Cardiac muscle cell (in vitro differentiated cells and primary cell): ENCODE measurements at places on chromosomes 3 and 15. TPM values are rescaled to one million over a fixed set of nuclear protein-coding genes. Genes with fewer than 3 reads are reported as not detected.

Gene FBXO40
- polyA plus RNA-seq: 6.5 and 10.3 TPM in 2 replicates

Gene CYP1A2
- not detected in 2 replicates for polyA plus RNA-seq

Gene FAM174B
- 22.0 and 30.2 TPM in 2 replicates for polyA plus RNA-seq

Gene BNC1
- polyA plus RNA-seq: 3.3 and 6.4 TPM in 2 replicates

Gene GPR149
- polyA plus RNA-seq: not detected in 2 replicates

Gene ARL6IP5
- 235 and 247 TPM in 2 replicates for polyA plus RNA-seq

GRCh38 chr3:11424277-11424676, 152.1 kb downstream of the ATG7 start:
- DNase-seq: no peak

- DNase-seq: peak; percentile 73
Measured at GRCh38 chr3:160486459-160486869, 36.9 kb upstream of the TRIM59 start.

GRCh38 chr15:85540085-85540797, 159.8 kb downstream of the AKAP13 start:
- no peak for DNase-seq

GRCh38 chr15:78767331-78767951, 43.8 kb downstream of the ADAMTS7 start:
- DNase-seq: no peak

- DNase-seq: no peak
Measured at GRCh38 chr15:76181705-76182107, 121.9 kb downstream of the TMEM266 start.

DNA sequence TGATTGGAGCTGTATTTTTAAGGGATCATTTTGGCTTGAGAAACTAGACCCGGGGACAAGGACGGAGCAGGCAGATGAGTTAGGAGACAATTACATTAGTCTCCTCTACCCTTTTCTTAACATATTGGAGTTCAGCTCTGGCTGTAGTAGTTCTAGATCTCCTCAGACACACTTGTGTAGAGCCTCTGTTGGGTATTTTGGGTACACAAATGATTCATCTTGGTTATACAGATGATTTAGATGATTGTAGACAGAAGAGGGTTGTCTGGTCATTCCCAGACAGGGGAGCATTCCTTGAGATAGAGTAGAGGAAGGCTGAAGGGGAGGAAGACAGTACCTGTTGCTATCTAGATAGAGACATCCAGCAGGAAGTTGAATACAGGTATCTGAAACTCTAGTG, 43.4 kb downstream of the CD86 start:
- DNase-seq: no peak

- DNase-seq: no peak
Measured at GRCh38 chr15:44971036-44971435, 14.5 kb downstream of the TERB2 start.

DNA sequence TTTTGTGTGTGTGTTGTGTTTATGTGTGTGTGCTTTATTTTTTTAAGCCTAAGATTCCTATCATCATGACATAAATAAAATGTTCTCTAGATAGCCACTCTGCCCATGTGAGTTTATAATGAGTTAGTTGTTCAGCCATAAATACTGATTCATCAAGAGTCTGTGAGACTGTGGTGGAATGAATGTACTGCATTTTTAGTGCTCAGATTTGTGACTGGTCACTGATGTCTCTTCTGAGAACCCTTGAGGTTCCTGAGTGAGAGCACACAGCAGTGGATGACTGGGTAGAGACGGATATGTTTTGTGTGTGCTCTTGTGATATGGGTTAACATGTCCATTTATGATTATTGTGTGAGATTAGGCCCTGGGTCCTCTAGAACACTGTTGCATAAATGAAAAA, 51.2 kb downstream of the SETD5 start:
- no peak for DNase-seq

DNA sequence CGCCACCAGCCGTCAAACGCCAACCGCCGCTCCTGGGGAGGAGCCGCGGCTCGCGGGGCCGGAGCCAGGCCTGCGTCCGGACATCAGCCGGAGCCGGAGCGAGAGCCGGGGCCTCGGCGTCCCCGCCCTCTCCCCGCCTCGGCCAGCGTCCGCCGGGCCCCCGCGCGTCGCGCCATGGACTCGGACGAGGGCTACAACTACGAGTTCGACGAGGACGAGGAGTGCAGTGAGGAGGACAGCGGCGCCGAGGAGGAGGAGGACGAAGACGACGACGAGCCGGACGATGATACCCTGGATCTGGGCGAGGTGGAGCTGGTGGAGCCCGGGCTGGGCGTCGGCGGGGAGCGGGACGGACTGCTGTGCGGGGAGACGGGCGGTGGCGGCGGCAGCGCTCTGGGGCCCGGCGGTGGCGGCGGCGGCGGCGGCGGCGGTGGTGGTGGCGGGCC, 359 bp downstream of the ARIH1 start:
- DNase-seq: peak; percentile 42

DNA sequence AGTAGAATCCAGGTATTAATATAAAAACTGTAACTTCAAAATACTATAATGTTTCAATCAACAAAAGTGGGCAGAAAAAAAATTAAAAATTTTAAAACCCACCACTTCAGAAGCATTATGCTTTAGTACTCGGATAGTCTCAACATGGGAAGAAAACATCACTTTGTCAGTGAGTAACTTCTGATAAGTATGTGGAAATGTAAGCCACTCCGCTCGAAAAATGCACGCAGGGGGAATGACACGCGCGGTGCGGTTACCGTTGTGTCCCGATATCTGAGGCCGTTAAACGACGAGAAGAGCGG, 656 bp downstream of the NGLY1 start:
- DNase-seq: no peak

GRCh38 chr3:157427901-157428300, 8.7 kb upstream of the PTX3 start:
- DNase-seq: no peak

DNA sequence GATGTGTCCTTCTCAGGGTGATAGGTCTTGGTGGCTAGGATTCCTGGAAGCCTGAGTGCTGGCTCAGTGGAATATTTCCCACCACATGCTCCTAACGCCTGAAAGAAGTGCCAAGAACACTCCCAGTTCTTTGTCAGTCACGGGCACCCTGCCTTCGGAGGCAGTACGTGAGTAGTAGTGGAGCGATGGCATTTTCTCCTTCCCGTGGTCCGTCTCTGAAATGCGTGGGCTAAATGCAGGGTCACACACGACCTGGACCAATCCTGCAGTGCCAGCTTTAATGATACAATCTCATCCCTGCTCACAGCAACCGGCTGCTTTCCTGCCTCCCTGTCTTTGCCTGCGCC, 14.5 kb downstream of the H1-8 start:
- no peak for DNase-seq

GRCh38 chr3:190594171-190594570, 80.3 kb downstream of the IL1RAP start:
- DNase-seq: no peak

DNA sequence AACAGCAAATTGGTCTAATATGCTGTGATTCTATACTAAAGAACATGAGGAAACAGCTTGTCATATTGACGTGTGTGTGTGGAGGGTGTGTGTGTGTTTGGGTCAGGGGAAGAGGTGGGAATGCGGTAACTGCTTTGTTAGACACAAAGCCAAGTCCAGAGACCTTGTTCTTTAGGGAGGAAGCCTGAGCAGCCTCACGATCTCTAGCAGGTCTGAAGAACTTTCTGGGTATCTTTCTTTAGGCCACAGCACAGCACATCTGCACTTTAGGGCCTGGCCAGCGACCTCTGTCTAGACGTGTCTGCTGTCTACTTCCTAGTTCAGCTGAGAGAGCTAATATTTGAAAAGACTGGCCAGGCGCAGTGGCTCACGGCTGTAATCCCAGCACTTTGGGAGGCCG, 220.0 kb upstream of the TPRG1 start:
- no peak for DNase-seq

DNA sequence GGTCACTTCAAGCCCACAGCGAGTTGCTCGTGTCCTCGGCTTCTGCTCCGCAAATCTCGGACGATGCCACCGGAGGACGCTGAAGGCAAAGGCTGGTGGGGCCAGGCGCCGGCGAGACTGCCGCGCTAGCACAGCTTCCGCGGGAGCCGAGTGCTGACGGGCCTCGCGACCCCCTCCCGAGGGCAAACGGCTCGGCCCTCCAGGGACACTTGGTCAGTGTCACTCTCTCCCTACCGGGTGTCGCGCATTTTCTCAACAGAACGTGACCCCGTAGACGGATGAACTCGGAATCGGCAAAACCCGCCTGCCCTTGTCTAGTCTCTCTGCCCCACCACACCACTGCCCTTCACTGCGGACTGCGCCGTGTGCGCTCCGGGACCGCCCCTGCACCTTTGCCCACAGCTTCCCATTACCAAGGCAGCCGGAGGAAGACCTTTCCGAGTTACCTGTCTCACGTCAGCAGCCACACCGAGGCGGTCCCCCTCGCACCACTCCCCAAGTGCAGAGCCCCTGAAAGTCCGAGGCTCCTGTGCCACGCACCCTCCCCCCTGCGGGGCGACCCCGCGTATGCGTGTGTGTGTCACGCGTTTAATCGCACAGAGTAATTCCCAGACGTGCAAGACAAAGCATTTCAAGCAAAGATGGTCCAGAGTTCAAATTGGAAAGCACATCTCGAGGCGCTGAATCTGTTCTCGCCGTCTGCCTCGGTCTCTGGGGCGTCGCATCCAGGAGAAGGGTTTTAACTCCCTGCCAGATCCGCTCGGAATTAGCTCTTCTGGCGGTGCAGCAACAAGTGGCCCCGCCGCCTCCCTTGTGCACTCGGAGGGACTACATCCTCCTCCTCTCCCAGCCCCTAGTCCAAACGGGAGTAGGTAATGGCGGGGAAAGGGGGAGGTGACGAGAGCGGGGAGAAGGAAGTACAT, 245.0 kb upstream of the TOPAZ1 start:
- peak; percentile 29 for DNase-seq

DNA sequence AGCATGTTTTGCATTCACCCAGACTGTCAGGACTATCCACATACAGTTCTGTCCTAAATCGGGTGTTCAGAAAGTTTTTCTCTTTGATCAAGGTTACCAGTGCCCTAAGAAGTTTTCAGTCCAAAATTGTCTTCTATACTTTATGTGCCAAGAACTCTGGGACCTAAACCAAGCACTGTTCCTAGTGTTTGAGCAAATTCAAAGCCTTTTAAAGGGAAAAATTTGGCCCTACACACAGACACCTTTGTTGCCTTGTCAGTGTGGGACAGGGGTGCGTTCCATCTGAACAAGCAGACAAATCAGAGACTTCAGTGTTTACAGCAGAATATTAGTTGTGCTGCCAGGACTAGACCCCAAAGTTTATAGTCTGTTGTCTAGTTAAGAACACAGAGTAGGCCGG, 50.6 kb downstream of the DGKG start:
- no peak for DNase-seq

DNA sequence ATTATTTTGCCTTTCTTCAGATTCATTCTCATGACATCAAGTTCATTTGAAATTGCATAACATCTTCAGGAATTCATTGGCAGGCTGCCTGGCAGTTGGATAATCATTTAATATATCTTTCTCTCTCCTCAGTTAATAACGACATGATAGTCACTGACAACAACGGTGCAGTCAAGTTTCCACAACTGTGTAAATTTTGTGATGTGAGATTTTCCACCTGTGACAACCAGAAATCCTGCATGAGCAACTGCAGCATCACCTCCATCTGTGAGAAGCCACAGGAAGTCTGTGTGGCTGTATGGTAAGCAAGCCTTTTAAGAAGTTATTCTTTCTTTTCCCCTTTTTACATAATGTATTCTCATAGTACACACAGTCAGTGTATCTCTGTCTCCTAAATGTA, 38.2 kb downstream of the TGFBR2 start:
- DNase-seq: peak; percentile 77

GRCh38 chr15:70812827-70813364, 41.1 kb downstream of the LARP6 start:
- no peak for DNase-seq

- no peak for DNase-seq
Measured at GRCh38 chr3:24595796-24596195, 101.1 kb upstream of the THRB start.
